KG1 (cell line): ENCODE measurements at places on chromosomes 13 and 19.

- no peak for DNase-seq
Measured at GRCh38 chr19:39470724-39471339, 9.8 kb upstream of the TIMM50 start.

GRCh38 chr19:5355076-5355475 is 14.5 kb upstream of the PTPRS start:
- DNase-seq, result no peak

DNA sequence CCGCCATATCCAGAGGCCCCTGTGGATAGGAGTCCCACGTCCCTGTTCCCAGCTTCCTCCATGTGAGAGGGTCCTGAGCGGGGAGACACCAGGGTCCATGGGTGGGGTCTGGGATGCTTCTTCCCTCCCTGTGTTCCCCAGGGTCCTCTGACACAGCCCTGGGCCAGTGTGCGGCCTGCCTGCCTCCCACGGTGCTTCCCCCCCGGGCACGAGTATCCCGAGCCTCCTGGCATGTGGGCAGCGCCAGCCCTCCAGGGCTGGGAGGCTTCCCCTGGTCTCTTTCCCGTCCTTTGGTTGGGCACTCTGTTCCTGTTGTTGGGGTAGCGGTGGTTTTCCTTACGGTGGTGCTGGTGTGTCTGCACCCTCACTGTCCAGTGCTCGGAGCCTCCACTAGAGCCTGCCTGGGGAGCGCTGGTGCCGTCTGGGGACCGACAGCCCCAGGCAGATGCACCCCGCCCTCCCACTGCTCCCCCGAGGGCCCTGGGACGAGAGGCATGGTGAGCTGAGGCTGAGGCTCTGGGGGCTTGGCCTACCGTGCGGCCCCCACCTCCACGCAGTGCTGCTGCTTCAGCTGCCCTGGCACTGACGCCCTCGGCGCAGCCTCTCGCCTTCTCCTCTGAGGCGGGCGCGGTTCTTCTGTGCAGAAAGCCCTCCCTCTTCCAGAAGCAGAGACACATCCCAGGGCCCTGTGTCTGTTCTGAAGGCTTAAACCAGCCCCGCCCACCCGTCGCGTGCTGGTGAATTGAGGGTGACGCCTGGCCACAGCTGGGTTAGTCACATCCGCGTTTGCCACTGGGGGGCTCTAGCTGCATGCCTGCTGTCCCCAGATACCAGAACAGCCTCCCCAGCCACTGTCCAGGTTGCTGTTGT is 27.9 kb downstream of the PLEKHJ1 start:
- no peak for DNase-seq

DNA sequence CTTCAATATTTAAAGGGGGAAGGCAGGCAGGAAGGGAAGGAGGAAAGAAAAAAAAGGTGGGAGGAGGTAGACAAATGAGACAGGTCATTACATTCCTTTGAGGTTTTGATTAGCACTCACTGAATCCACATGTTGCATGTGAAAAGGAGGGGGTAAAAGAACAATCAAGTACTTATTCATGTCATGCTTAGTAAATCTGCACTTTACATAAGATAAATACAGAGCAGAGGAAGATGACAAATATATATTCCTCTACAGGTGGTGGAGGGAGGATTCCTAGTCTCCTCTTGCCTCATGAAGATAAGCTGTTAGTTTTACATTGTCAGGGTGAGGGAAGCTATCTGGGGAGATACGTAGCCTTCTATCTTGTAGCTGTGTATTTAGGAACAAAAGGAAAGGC is 1645.4 kb upstream of the SPRY2 start:
- no peak for DNase-seq

- no peak for DNase-seq
Measured at GRCh38 chr19:17487284-17488121, 17.2 kb downstream of the SLC27A1 start.

DNA sequence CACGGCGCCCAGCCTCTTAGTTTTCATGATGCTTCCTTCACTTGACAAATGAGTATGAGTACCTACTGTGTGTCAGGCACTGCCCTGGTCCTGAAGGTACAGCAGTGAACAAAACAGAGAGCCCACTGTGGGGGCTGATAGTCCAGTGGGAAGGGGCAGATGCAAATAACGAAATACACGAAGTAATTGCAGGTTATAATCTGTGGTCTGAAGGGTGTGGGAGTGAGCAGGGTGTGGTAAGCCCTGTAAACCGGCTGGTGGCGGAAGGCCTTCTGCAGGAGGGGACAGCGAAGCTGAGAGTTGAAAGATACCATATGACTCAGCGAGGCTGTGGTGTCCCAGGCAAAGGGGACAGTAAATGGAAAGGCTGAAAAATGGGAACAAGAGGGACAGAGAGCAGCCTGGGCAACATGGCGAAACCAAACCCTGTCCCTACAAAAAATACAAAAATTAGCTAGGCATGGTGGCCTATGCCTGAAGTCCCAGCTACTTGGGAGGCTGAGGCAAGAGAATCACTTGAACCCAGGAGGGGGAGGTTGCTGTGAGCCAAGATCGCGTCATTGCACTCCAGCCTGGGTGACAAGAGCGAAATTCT is 60.5 kb downstream of the MAP4K1 start:
- DNase-seq, result no peak

DNA sequence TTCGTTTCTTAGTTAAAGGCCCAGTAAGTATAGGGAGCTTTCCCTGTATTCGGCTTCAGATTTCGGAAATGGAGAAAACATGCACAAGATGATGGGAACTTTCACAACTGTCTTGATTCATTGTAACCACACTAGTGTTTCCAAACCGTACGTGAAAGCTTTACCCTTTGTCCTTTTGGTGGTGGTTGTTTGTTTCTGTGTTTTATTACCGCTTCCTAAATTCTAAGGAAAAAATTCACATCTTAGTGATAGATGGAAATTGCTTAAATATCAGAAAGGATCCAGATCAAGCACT is 504 bp upstream of the VWA8 start:
- DNase-seq, result no peak

- DNase-seq, result no peak
Measured at GRCh38 chr19:13984875-13985741, 21.0 kb downstream of the RFX1 start.

- no peak for DNase-seq
Measured at GRCh38 chr19:16957151-16957701, 68.4 kb downstream of the F2RL3 start.
